ENCODE measurements at places on chromosomes 13 and 19.
A peak's percentile ranks its signal among the peaks of the same experiment; 100 is the strongest.

- DNase-seq, result no peak
Observed at GRCh38 chr13:87884884-87885283, 213.7 kb downstream of the SLITRK5 start.

DNA sequence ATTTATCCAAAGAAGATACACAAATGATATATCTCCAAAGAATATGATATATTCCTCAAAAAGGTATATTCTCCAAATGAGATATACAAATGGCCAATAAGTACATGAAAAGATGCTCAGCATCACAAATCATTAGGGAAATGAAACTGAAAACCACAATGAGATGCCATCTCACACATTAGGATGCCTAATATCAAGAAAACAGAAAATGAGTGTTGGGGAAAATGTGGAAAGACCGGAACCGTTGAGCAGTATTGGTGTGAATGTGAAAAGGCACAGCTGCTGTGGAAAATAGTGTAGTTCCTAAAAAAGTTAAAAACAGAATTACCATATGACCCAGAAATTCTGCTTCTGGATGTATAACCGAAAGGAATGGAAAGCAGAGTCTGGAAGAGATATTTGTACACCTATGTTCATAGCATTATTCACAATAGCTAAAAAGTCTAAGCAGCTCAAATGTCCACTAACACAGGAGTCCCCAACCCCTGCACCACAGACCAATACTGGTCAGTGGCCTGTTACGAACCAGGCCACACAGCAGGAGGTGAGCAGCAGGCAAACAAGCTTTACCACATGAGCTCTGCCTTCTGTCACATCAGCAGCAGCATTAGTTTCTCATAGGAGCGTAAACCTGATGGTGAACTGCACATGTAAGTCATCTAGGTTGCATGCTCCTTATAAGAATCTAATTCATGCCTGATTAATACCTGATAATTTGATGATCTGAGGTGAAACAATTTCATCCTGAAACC, 291.9 kb downstream of the PCDH20 start:
- DNase-seq, result peak; percentile 21

DNA sequence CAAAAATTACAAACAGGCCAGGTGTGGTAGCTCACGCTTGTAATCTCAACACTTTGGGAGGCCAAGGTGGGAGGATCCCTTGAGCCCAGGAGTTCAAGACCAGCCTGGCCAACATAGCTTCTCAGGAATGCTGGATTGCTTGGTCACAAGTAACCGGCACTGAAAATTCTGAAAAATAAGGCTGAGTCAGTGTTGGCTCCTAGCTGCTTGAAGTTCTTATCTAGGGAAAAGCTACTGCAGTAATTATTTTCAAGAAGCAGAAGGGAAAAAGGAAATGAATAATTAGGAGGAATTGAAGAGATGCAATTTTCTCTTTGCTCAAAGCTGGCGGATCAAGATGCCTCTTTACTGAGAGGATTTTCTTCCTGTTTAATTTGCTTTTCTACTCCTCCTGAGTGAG, 75.0 kb upstream of the GTF3A start:
- no peak for DNase-seq

DNA sequence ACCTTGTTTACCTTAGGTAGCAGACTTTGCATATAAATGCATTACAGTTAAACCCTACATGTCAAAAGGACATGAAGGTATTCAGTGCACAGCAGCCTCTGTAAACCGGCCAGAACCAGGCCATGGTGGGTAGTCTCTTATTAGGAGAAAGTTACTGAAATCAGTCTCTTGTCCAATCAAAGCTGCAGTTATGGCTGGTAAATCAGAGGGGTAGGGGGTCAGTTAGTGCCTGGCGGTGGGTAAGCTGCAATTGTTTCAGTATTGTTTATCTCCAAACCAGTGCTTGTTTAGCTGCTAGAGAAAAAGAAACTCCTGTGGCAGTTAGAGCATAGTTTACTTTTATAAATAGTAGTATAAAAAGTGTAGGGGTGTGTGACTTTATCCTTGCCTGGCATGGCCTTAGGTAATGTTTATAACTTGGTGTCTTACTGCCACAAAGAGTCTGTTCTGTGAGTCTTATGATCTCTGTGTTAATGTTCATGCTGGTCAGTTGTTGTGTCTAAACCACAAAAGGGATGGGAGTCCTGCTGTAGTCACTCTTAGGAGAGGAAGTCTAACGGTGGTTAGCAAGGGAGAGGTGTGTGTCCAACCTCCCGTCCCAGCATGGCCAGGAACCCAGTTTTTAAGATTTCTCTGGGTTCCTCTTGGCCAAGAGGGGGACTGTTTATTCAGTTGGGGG, 28.0 kb downstream of the CHST8 start:
- no peak for DNase-seq

DNA sequence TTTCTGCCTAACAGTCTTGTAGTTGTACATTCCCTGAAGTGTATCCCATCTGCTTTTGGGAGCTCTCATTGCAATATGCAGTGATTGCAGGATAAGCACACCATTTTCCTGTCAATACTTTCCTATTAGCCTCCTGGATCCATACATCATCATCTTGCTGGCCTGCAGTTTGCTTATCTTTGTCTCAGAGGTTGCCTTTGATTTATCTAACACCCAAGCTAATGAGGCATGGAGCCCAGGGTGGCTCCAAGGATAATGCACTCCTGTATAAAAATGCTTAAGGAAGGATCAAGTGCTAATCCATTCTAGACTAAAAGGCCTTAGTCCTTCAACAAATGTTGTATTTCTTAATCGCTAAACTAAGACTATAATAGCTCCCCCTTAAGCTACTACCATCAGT, 161.6 kb upstream of the OBI1 start:
- peak; percentile 64 for DNase-seq

- DNase-seq, result no peak
Observed at GRCh38 chr19:42363614-42364346, 26.3 kb downstream of the CNFN start.

DNA sequence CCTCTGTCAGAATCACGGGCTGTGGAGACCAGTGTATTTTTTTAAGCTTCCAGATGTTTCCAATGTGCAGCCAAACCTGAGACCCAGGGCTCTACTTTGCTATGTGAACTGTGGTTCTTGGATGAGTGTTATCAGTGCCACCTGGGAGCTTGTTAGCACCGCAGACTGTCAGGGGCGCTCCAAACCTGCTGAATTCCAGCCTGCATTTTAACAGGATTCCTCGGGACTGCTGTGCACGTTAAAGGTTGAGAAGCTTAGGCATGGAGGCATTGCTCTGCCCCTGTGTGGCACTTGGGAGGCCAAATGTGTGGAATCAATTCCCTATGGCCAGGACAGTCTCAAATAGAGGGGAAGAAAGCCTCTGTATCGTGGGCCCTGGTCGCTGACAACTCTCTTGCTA, 80.3 kb downstream of the ANKRD10 start:
- no peak for DNase-seq

- peak; percentile 54 for DNase-seq
Observed at GRCh38 chr13:27619728-27620376, 477 bp downstream of the LNX2 start.

GRCh38 chr19:55146705-55147273, 2.2 kb downstream of the TNNT1 start:
- peak; percentile 87 for DNase-seq

- peak; percentile 32 for DNase-seq
Observed at GRCh38 chr13:36736119-36736726, 62.4 kb downstream of the SERTM1 start.

GRCh38 chr19:13880059-13881043, 3.4 kb downstream of the NANOS3 start:
- peak; percentile 95 for DNase-seq

- peak; percentile 70 for DNase-seq
Observed at GRCh38 chr19:14432791-14433553, at the start of gene PKN1. Gene PKN1, plus strand, starts transcription at chr19:14433306. Its CDS starts 216 bp downstream, at chr19:14433522.

GRCh38 chr13:80900561-80900960, 559.6 kb upstream of the SPRY2 start:
- no peak for DNase-seq

GRCh38 chr19:40281381-40282208, 3.5 kb downstream of the AKT2 start:
- no peak for DNase-seq

DNA sequence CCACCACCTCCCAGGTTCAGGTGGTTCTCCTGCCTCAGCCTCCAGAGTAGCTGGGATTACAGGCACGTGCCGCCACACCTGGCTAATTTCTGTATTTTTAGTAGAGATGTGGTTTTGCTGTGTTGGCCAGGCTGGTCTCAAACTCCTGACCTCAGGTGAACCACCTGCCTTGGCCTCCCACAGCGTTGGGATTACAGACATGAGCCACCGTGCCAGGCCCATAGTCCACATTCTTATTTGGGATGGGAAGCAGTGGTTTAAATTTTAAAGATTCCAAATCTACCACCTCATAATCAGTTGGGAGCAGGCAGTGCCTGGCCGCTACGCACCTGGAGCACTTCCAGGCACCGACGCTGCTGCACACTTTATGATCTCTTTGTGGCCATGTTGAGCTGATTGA, 160.6 kb upstream of the SOX1 start:
- peak; percentile 1 for DNase-seq

DNA sequence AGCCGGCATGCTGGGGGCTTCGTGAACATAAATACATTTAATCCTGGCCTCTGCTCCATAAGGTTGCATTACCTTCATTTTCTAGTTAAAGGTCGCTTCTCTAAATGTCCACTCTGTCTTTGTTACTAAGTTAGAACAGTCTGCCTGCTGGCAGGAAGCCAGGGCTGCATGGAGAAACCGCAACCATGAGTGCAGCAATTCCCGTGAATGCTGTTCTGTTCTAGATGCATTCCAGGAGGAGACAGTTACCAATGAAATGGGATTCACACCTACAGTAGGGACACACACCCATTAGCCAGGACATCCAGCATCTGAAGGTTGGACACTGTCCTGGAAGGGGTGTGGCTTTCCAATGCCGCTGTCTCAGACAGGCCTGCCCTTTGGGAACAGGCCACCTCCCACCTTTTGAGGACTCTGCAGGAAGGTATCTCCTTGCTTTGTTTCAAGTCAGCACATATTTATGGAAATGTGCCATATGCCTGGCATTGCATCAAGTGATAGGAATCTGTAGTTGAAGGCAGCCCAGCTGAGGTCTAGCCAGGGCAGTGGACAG, 129.7 kb downstream of the SLC7A1 start:
- DNase-seq, result no peak

- DNase-seq, result no peak
Observed at GRCh38 chr13:87078947-87079795, 592.0 kb upstream of the SLITRK5 start.

- no peak for DNase-seq
Observed at GRCh38 chr19:30373593-30373992, 1.4 kb downstream of the ZNF536 start.

DNA sequence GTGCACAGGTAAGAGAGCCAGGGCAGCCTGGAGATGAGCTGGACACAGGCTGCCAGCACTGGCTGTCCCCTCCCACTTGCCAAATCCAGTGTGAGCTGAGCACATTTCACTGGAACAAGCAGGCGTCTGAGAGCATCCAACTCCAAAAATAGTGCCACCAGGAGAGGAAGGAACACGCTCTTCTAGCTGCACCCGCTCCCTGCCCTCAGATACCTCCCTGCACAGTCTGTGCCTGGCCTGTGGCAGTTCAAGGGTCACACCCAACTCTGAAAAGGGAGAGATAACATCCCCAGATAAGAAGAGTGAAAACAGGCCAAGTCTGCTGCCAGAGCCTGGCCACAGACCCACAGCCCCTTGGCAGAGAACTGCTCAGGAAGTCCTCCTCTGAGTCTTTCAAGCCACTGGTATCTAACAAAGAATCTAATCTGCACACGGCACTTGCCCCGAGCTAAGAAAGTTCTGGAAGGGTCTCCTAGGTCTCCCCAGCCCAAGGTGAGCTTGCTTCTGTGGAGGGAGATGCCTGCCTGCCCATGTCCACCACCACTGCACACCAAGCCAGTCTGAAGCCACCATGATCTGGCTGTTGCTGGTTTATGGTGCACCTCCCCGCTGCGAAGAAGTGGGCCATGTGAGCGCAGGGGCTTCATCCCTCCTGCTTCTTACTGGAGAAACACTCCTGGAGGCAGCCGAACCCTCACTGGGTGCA, 14.7 kb downstream of the ELL start:
- DNase-seq, result no peak
